Glutamatergic neuron (in vitro differentiated cells): ENCODE measurements at places on chromosomes 13 and 19. TPM values are rescaled to one million over a fixed set of nuclear protein-coding genes. Genes with fewer than 3 reads are reported as not detected.

The ZNF329 gene
- 14.1 TPM for total RNA-seq

The DLL3 gene
- total RNA-seq = 788 TPM

The IL4I1 gene
- 0.59 TPM for total RNA-seq

The DAND5 gene
- total RNA-seq = 0.44 TPM

The FREM2 gene
- total RNA-seq = 0.54 TPM

The IGFL2 gene
- not detected for total RNA-seq

The RAB3A gene
- 77.4 TPM for total RNA-seq

The NDUFA7 gene
- total RNA-seq = 65.1 TPM

The ALOX5AP gene
- total RNA-seq = 0.81 TPM

The GRK1 gene
- 1.2 TPM for total RNA-seq

The PRSS57 gene
- total RNA-seq = 0.78 TPM

The PCDH20 gene
- total RNA-seq = 0.64 TPM

The ARL11 gene
- total RNA-seq = not detected

The PROZ gene
- not detected for total RNA-seq

The CD37 gene
- not detected for total RNA-seq

The CACNA1A gene
- 190 TPM for total RNA-seq

The ATXN8OS gene
- total RNA-seq = not detected

The IL17D gene
- 1.3 TPM for total RNA-seq

The C19orf85 gene
- not detected for total RNA-seq

The TTC9B gene
- total RNA-seq = 19.5 TPM

The LILRB2 gene
- total RNA-seq = 0.54 TPM

The CASP14 gene
- not detected for total RNA-seq

The FPR2 gene
- not detected for total RNA-seq

The KIR2DL3 gene
- not detected for total RNA-seq

The CAMSAP3 gene
- total RNA-seq = 47.6 TPM

The ZNF528 gene
- 48.7 TPM for total RNA-seq

The TEX26 gene
- total RNA-seq = not detected

The CGB2 gene
- not detected for total RNA-seq

The FCAR gene
- not detected for total RNA-seq

The ZNF587 gene
- 65.0 TPM for total RNA-seq

The PRRG2 gene
- total RNA-seq = 0.29 TPM

The KCNN4 gene
- total RNA-seq = 0.44 TPM

The GRIK5 gene
- total RNA-seq = 79.1 TPM

The AXL gene
- total RNA-seq = not detected

The GPR4 gene
- total RNA-seq = not detected

The TDRD12 gene
- total RNA-seq = not detected

The IZUMO2 gene
- not detected for total RNA-seq

The ODAD3 gene
- total RNA-seq = 2.6 TPM

The TOMM40 gene
- 57.8 TPM for total RNA-seq

The AKAP8 gene
- total RNA-seq = 28.9 TPM

The SSC5D gene
- total RNA-seq = 7.6 TPM

The RYR1 gene
- 117 TPM for total RNA-seq

The KLK3 gene
- total RNA-seq = not detected

The CEACAM6 gene
- total RNA-seq = 0.20 TPM

The CATSPERD gene
- total RNA-seq = not detected

The GPR12 gene
- 2.5 TPM for total RNA-seq

The CD209 gene
- total RNA-seq = not detected

The C1QTNF9B gene
- not detected for total RNA-seq

The NCR1 gene
- not detected for total RNA-seq

The NALCN gene
- 0.81 TPM for total RNA-seq

The MAST1 gene
- 230 TPM for total RNA-seq

The HTR2A gene
- not detected for total RNA-seq

The ZNF135 gene
- 16.6 TPM for total RNA-seq

The MBD3L3 gene
- total RNA-seq = 1.3 TPM

The USP12 gene
- total RNA-seq = 24.9 TPM

The PLEKHF1 gene
- 0.96 TPM for total RNA-seq
